ENCODE measurements at places on chromosomes 4 and X. TPM values are rescaled to one million over a fixed set of nuclear protein-coding genes. Genes with fewer than 3 reads are reported as not detected.

OPN1MW3 gene
- not detected for polyA plus RNA-seq

TCEAL5 gene
- polyA plus RNA-seq: 16.2 TPM

GRCh38 chr4:127479031-127479622 lies 153.6 kb upstream of the INTU start:
- peak; percentile 43 for DNase-seq

DNA sequence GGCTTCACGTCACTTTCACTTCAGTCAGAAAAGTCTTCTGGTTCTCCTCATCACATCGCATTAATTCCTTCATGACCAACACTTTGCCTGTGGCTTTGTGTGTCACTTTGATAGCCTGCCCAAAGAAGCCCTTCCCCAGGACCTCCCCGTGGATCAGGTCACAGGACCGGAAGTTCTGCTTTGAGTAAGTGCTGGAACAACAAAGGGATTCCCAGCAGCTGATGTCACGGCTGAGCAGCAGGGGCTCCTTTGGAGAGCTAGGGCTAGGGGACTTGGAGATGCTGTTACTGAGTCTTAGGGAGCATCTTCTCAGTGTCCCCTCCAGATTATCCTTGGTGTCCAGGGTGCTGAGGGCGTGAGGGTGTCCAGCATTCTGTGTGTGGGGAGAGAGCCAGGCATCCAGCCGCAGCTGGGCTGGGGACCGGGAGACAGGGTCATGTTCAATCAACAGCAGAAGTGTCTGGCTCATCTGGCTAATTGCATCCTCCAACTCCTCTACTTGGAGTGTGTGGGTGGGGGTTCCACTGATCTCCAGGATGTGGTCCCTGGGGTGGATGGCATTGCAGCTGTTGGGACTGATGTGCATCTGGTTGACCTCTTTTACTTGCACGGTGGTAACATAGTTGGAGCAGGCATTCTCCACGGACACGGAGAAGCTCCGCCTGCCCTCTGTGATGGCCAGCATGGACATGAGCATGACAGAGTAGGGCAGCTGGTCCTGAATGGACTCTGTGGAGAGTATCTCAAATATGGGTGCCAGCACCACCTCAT lies 39.2 kb upstream of the ARHGAP6 start:
- DNase-seq: no peak

AWAT1 gene
- not detected for polyA plus RNA-seq

- DNase-seq: no peak
These were observed 234.3 kb downstream of the LAS1L start for GRCh38 chrX:65300104-65300809.

NXF2 gene
- polyA plus RNA-seq: 0.67 TPM

- DNase-seq: no peak
These were observed 45.8 kb downstream of the BCORL1 start for GRCh38 chrX:130028196-130028595.

TSPAN6 gene
- 150 TPM for polyA plus RNA-seq

DNA sequence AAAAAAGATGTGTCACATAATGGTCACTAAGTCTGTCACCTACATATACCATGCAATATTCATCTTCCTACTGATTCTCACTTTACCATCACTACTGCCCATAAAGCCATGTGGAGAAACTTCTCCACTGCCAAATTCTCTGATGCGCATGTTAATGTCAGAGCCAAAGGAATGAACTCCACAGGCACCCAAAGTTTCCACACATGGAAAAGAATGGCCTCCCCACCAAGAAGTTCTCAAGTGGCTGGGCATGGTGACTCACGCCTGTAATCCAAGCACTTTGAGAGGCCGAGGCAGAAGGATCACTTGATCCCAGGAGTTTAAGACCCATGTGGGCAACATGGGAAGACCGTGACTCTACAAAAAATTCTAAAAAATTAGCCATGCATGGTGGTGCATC lies 43.8 kb upstream of the UGDH start:
- no peak for DNase-seq

ADAMTS3 gene
- polyA plus RNA-seq: 9.3 TPM

CT45A2 gene
- polyA plus RNA-seq: not detected

DNA sequence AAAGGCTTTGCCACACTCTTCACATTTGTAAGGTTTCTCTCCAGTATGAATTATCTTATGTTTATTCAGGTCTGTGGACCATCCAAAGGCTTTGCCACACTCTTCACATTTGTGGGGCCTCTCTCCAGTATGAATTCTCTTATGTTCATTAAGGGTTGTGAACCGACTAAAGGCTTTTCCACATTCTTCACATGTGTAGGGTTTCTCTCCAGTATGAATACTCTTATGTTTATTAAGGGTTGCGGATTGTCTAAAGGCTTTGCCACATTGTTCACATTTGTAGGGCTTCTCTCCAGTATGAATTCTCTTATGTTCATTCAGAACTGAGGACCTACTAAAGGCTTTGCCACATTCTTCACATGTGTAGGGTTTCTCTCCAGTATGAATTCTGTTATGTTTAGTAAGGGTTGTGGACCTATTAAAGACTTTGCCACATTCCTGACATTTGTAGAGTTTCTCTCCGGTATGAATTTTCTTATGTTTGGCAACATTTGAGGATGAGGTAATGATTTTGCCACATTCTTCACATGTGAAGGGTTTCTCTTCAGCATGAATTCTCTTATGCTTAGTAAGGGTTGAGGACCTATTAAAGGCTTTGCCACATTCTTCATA lies 33.7 kb downstream of the ZNF732 start:
- DNase-seq: no peak

DNA sequence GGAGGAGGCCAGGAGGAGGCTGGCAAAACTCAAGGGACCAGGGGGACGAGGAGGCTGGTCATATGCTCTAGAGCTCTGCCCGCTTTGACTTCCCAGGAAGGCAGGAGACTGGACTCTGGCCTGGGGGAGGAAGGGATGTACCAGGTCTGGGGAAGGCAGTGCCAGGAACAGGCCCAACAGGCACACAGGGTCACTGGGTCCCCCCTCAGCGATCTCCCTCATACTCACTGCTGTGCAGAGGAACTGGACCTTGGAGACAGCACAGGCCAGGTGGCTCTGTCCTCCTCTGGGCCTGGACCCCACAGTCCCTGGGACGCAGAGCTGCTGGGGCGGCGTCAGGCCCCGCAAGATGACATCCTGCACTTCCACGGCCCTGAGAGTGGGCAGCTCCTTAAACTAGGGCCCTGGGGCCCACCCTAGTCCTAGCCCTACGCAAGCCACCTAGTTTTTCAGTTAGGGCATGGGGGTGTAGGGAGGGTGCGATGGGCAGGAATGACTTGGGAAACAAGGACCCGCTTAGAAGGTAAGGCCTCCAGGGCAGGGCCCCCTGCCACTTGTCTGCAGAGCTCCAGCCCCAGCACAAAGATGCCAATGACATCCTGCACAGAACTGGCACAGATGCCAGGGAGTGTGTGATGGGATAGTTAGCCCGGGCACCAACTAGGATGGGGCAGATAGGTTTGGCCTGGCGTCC lies 59.5 kb downstream of the HTRA3 start:
- no peak for DNase-seq

GRCh38 chr4:141376769-141377168 lies 156.1 kb downstream of the ZNF330 start:
- DNase-seq: no peak

PCYT1B gene
- polyA plus RNA-seq: 2.8 TPM

SATL1 gene
- 0.92 TPM for polyA plus RNA-seq

GRCh38 chrX:85903692-85904471 lies 143.5 kb downstream of the CHM start:
- no peak for DNase-seq

HGFAC gene
- polyA plus RNA-seq: 1.7 TPM

- DNase-seq: peak; percentile 39
These were observed 6.8 kb downstream of the PDS5A start for GRCh38 chr4:39970671-39971640.

DNA sequence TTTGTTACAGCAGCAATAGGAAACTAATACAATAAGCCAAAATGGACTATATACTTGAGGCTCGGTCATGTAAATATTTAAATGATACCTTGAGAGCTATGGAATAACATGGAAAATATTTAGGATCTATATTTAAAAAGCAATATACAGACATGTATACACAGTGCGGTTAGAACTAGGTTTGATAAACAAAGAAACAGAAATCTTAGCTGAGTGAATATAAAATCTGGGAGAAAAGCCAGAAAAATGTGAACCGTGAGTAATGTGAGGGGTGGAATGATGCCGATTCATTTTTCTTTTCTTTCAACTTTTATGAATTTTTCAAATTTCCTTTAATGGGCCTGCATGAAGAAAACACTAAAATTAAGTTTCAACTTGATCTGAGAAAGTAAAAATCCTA lies 104.1 kb downstream of the ATXN3L start:
- no peak for DNase-seq

DNA sequence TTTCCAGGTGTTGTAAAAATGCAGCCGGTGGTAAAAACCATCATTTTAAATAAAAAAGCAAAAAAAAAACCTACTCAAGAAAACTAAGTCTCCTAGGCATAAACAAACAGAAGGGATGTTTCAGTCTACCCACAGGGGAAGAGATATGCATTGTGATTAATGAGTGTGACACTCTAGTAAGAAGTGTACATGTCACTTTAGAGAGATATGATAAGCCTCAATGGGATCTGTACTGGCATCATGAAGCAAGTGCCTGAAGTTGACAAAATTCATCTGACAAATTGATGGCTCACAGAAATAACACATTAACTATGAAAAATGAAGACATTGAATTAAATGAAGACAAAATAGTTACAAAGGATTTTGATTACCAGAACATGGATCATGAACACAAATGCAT lies 162.7 kb downstream of the NPFFR2 start:
- DNase-seq: no peak

GRCh38 chrX:49892542-49892941 lies 13.3 kb downstream of the USP27X start:
- no peak for DNase-seq

DNA sequence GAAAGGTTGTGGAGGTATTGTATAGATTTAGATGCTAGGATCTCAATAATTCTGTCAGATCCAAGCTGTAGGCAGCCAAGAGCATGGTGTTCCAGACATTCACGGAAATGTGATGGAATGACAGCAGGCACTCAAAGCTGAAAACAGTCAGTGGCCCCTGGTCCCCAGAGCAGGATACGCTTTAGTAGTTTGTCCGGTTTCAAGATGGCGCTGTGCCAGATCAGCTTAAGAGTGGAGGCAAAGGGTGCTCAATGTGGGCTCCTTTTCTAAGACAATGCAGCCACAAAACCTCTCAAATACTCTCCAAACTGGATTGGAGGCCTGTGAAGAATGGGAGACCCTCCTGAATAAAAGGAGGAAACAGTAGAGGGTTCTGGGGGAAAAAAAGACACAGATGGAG lies 291.2 kb upstream of the HS3ST1 start:
- no peak for DNase-seq

GRCh38 chr4:105181259-105181658 lies 34.6 kb downstream of the TET2 start:
- no peak for DNase-seq

ETDA gene
- polyA plus RNA-seq: not detected

DNA sequence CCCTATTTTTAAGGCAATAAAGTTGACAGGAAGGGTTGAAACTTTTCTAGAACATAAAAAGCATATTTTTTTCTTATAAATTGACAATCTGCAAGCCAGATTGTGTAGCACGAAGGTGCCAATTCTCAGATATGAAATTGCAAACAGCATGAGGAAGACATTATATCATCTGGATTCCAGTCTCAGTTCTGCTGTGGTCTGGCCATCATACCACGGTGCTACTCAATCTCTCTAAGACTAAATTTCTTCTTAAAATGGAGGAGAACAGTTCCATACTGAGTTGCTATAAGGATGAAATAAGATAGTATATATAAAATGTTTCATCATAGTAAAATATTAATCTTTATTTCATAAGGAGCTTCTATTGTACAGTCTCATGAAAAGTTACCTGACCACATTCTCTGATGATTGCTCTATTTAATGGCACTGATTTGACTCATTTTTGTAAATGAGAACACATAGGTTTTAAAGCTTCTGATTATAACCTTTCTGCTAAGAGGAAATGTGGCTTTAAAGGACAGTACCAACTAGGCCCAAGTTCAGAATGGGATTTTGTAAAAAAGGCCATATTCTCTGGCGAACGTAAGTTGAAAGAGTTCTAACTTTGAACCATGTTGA lies 127.9 kb downstream of the SHROOM3 start:
- DNase-seq: no peak

CXCL6 gene
- polyA plus RNA-seq: not detected

DNA sequence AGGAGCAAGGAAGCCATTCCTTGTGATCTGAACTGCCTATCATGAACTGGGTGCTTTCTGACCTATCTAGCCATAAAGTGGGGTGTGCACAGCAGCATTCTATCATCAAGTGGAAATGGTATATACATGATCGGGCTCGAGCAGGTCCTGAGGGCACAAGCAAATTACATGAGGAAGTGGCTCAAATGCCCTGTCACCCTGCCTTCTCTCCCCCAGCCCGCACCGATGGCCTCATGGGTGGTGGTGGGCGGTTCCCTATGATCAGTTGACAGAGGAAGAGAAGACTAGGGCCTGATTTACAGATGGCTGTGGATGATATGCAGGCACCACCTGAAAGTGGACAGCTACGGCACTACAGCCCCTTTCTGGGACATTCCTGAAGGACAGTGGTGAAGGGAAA lies 46.3 kb upstream of the BCLAF3 start:
- DNase-seq: no peak

DNA sequence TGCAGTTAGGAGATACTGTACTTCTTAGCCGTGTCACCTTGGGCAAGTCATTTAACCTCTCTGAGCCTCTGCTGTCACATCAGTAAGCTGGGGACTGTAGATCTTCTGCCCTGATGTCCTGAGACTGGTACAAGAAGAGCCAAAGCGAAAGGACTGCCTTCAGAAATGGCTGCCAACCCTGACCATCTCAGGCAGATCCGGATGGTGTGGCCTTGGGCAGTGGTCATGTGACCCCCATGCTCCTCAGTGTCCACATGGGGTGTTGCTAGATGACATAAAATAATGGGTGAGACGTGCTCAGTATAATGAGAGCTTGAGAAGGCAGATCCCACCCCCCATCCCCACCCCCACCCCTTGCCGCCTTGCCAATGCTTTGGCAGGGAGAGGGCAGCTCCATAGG lies 60.4 kb upstream of the MTM1 start:
- no peak for DNase-seq

OTUD4 gene
- polyA plus RNA-seq: 42.0 TPM

GRCh38 chrX:20229155-20229554 lies 37.6 kb downstream of the RPS6KA3 start:
- DNase-seq: no peak

DNA sequence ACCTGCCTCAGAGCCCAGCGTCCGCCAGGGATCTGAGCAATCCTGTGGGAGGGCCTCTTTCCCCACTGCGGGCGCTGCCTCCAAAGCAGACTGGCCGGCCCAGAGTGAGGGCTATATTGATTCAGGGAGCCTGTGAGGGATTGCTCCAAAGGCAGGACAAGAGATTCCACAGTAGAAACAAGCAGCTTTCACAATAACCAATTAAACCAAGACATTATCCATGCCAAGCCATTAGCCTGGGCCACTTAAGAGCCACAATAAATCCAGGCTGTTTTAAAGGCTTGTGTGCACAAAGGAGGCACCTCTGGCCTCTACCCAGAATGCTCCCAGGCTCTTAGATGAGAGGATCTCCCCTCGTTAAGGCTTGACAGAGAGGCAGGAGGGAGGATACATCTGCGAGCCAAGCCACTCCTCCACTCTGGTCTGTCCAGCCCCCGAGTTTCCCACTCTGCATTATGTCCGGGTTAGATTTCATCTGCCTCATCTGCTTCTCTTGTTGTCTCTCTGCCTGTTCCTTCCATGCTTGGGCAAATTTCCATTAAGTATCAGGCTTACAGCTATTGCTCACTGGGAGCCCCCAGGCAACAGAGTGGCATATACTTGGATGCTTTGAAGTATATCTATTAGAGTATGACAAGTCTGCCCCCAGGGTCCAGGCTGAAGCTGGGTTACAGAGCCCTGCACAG lies 357.9 kb downstream of the UNC5C start:
- DNase-seq: peak; percentile 16

GRCh38 chr4:136925203-136925602 lies 607.1 kb downstream of the PCDH18 start:
- no peak for DNase-seq

CXorf49 gene
- polyA plus RNA-seq: not detected
